ENCODE measurements at places on chromosomes 11 and 22.
A peak's percentile ranks its signal among the peaks of the same experiment; 100 is the strongest.

DNA sequence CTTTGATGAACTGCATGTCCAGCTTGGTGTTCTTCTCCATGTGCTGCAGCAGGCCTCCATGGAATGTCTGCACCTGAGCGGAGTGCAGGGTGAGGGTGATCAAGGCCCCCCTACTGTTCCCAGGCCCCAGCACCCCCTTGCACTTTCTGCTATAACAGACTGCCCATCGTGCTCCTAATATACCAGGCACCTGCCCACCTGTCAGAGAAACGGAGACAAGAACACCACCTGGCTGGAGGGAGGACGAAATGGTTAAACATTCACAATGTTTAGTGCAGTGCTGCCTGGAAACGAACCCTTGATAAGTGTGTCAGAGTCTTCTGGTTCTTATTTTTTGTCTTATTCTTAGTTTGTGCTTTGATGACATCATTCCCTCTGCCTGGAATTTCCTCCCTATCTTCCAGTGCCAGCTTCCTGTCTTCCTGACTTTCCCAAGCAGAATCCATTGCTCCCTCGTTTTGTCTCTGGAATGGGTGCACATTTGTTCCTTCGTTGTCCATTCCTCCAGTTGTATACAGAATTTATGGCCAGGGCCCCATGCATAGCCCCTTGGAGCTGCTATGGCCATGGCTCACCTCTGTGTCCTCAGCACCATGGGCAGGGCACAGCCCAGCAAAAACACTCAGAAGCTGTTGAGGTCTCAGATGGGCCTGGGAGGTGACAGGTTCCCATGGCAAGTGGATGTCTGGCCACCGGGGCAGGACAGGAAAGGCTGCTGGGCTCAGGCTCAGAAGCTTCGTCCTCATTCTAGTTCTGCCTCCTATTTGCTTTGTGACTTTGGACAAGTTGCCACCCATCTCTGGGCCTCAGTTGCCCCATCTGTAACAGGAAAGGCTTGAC, 11.9 kb downstream of the BAIAP2L2 start:
- DNase-seq: no peak

DNA sequence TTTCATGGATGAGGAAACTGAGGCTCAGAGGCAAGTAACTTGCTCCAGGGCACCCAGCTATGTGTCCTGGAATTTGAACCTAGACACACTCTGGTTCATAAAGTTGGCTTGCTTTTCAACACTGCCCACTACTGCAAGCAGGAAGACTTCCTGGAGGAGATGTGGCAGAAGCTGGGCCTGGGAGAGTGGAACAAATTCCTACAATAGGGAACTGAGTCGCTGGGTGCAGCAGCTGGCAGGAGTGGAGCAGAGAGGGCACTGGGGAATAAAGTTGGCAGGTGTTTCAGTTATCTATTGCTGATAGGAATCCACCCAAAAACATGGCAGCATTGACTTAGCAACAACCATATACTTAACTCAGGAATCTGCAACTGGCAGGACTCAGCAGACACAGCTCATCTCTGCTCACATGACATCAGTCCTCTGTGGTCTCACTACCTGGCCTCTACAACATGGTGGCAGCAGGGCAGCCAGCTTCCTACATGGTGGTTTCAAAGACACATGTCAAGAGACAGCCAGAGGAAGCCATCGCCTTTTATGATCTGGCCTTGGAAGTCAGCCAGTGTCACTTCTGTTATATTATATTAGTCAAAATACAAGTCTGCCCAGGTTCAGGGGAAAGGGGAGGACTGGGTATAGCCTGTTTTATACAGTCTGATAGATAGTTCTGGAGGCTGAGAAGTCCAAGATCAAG, 10.6 kb upstream of the CARD10 start:
- DNase-seq: no peak

DNA sequence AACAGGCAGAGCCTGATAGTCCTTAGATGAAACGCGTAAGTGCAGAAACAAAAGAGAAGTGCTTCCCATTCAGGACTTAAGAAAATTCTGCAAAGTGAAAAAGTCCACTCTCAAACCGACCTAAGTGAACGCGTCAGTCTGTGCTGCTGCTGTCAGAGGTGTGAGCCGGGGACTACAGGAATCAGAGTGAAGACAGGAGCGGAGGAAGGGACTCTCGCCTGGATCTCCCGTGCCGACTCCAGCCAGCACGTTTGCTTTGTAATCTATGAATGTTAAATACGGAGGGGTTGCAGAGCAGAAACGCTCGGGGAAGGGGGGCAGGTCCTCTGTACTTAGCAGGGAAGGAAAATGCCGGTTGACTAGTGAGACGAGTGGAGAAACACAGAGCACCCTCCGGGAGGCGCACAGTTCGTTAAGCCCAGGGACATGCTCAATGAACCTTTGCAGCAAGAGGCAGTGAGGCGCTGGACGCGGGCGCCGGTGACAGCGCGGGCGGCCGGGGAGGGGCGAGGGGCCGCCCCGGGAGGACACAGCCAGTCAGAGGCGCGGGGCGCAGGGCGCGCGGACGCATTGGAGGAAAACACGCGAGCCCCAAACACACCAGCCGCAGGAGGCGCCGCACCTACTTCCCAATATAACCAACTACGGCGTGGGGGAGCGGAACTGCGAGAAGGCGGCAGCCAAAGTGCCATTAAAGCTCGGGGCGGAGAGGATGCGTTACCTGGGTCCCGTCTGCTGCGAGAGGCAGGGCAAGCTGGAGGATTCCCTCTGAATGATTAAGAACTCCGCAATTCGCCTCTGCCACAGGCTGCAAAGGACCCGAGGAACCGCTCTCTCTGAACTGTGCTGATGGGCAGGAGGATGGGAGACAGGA, at the start of gene CNTN5:
CNTN5 (plus strand) TSS at position 598 of the 874 bp plus-strand sequence.
- peak; percentile 59 for DNase-seq

- peak; percentile 90 for DNase-seq
Observed at GRCh38 chr11:131674051-131674755, 303.8 kb downstream of the NTM start.

Data from hypothalamus (tissue), 51 donors.